Chondrocyte (in vitro differentiated cells): ENCODE measurements at places on chromosomes 12 and 14.
A peak's percentile ranks its signal among the peaks of the same experiment; 100 is the strongest.

DNA sequence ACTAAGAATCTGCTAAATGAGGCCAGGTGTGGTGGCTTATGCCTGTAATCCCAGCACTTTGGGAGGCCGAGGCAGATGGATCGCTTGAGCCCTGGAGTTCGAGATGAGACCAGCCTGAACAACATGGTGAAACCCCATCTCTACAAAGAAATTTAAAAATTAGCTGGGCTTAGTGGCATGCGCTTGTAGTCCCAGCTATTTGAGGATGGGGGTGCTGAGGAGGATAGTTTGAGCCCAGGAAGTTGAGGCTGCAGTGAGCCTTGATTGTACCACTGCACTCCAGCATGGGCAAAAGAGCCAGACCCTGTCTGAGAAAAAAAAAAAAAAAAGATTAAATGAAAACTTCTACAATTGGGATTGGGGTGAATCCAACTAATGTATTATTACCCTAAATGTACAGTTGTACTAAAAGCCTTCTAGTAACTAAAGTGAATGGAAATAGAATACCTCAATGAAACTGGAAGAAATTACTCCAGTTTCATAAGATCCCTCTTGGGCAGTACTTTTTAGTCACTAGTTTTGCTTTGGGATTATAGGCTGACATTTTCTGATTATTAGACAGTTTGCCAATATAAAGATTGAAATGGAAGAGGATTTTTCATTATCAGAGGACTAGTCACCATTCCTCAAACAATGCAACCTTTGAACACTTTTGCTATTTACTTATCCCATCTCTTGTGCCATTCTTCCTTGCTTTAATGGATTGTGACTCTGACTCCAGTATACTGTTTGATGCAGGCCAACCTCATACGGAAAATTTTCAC is 14.3 kb downstream of the COCH start:
- DNase-seq = no peak

DNA sequence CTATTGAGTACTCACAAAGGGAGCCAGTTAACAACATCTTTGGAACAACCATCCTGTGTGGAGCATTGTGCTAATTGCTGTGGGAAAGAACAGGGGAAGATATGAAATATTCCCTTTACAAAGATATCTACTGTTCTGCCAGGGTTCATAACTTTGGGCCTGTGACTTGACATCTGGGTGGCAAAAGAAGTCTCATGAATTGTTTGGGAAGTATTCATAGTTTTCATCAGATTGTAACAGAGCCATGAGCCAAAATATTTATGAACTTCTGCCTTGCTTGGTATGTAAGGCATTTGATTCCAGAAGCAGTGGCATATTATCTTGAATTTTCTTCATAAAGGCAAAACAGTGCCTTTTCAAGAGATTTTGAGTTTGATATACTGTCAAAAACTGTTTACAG is 816.2 kb downstream of the DIO2 start:
- no peak for DNase-seq

DNA sequence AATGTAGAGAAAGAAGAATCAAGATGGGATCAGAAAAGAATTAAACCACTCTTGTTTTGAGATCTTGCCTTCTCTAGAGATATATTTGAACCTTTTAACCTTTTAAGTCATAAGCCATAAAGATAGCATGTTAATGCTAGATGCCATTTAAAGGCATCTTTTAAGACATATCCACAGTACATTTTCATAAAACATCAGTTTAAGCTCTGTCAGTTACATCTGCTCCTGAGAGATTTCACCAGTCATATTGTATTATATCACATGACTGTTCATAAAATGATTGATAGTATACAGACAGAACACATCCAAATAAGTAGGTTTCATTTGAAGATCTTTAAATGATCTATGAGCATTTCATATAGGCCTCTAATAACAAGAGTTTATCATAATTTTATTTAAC is 1238.5 kb downstream of the SLC16A7 start:
- DNase-seq = no peak

- DNase-seq = no peak
Measured at GRCh38 chr14:78992867-78993266, 822.7 kb downstream of the NRXN3 start.

DNA sequence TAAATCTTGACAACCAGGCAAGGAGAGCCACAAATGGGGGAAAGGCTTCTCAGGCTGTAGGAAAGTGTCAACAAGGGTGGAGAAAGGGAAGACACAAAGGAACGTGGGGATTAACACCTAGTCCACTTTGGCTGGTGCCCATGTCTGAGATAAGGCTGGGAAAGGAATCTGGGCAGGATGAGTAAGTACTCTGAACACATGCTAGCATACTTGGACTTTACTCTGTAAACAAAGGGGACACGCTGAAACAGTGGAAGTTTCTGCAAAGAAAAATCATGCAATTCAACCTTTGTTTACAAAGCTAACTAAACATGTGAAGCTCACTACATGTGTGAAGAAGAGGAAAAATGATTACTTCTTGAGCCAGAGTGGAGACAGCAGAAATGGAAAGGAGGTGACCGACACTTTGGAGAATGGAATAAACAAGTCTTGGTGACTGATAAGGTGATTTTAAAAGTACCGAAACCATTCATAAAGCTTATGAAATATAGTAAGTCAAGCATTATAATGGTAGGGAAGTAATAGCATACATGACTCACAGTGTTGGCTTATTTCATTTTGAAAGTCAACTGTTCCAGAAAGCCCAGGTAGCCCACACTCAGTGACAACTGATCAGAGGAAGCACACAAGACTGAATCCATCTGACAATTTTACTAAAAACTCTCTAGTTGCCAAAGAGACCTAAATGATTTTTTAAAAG is 13.2 kb downstream of the CPNE8 start:
- DNase-seq = no peak

- DNase-seq = no peak
Measured at GRCh38 chr12:64820593-64820992, 3.9 kb upstream of the TBC1D30 start.

- DNase-seq = peak; percentile 8
Measured at GRCh38 chr14:105135700-105136395, 32.7 kb downstream of the JAG2 start.

DNA sequence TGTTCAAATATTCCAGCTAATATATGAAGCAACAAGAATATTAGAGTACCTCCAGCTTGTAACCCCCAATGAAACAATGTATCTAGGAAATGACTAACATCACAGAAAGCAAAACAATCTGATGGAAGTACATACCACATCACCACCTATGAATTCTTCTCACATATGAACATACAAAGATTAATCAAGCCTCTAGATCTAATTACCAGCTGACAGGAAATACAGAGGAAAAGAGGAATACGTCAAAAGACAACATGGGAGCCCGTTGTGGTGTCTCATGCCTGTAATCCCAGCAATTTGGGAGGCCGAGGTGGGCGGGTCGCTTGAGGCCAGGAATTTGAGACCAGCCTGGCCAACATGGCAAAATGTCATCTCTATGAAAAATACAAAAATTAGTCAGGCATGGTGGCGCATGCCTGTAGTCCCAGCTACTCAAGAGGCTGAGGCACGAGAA is 7.5 kb downstream of the NEDD8 start:
- DNase-seq = no peak

- DNase-seq = no peak
Measured at GRCh38 chr14:79201564-79202207, 1009.6 kb downstream of the DIO2 start.

DNA sequence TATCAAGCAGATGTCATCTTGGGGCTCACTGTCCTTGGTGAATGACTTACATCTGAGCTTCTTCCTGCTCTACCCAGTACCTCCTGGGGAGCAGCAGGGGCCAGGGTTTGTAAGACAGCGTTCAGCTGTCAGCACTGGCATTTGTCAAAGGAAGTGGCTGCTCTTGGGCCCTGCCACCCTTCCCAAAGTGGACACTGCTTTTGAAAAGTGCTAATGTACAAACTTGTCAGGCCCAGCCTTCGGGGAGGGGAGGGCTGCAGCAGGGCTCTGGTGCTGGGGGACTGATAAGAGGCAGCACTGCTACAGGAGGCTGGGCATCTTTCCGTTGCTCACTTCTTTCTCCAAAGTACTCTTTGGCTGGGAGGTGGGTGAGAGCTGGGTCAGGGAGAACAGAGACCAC is 59.8 kb upstream of the RBM19 start:
- DNase-seq = no peak

DNA sequence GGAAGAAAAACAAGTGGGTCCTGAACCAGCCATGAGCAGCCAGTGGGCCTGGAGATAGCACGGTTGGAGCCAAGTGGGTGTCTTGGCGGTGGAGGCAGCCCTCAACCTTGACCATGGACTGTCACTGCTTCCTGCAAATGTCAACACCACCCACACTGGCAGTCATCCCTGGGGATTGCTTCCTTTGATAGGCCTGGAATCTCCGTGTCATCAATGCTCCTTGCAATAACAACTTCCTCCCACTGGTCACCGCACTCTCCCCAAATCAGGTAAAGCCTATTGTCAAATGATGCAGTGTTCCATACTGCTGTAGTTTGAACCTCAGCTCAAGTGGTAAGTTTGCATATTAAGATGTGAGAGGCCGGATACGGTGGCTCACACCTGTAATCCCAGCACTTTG is 129.1 kb downstream of the NTF3 start:
- DNase-seq = no peak

DNA sequence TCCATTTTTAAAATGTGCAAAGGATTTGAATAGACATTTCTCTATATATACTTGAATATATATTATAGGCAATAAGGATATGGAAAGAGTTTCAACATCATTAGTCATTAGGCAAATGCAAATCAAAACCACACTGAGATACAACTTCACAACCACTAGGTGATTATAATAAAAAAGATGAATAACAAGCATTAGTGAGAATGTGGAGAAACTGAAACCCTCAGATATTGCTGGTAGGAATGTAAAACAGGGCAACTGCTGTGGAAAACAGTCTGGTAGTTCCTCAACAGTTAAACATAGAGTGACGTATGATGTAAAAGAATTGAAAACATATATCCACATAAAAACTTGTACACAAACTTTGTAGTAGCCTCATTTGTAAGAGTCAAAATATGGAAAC is 11.7 kb upstream of the BATF start:
- no peak for DNase-seq

DNA sequence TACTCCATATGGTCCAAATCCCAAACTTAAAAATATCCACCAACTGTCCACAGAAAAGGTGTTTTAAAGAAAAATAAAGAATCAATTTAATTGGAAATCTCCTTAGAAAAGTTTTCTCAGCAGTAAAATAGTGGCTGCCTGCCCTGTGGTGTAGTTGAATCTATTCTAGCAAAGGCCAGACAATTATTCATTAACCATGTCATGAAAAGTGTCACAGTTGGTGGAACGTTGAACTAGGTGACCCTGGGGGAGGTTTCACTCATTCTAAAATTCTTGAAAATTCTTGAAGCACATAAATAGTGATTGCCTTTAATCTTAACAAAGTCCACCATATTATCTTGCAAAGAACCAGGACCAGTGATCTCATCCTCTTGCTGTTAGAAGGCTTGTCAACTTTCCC is 78.4 kb upstream of the GZMB start:
- no peak for DNase-seq

- no peak for DNase-seq
Measured at GRCh38 chr14:30496852-30497251, 62.1 kb upstream of the G2E3 start.

DNA sequence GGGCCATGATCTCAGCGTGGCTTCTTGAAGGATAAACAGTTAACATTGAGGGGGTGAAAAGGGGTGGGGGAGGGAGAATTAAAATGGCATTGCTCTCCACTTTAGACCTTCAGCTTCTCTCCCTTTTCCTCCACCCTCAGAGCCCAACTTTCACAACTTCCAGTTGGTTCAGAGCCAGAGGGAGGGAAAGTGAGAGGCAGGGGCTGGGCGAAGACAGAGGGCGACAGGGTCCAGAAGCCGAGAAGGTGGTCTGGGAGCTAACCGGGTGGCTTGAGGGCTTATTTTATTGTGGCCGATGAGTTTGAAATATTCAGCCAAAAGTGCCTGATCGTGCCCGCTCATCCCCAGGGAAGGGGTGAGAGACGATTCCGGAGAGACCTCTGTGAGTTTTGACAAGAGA is 4.1 kb downstream of the BMP4 start:
- no peak for DNase-seq

- DNase-seq = no peak
Measured at GRCh38 chr14:101050901-101051490, 147.5 kb upstream of the RTL1 start.

GRCh38 chr12:101455685-101456084 is 19.5 kb upstream of the SPIC start:
- no peak for DNase-seq

DNA sequence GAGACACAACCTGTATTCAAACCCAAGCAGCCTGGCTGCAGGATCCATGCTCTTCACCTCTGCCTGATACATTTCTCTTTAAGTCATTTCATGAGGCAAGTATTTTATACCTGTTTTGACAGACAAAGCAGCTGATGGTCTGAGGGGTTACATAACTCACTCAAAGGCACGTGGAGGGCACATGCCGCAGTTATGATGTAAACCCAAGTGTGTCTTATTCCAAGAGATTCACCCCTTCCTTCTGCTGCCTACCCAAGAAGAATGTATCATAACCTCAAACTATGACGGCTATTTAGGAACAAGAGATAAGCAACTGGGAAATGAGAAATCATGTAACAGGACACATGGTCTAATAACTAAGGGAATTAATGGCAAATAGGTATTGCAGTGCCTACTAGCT is 329.8 kb upstream of the TMPO start:
- DNase-seq = no peak

DNA sequence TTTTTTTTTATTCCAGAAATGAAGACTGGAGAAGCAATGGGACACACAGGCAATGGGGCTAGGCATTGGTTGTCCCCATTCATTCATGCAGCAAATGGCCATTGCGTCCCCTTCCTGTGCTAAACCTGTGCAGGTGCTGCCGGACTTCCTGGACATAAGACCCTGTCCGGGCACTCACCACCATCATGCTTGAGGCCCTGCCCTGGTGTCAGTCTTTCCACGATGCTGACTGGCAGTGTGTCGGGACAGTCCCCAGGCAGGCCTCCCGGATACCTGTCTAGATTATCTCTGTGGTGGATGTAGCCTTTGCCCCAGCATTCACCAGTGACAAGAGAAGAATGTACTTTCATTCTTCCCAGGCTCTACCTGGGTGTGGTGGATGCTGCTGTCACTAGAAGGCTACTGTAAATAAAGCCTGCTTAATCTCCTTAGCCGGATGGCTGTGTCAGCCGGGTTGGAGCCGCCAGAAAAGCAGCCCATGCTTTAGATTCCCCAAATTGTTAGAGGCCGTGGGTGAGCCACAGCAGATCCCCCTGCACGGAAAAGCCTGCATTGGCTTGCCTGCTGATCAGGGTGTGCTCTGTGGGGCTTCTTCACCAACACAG is 94.5 kb upstream of the PARP11 start:
- no peak for DNase-seq
